Glomerular endothelial cell (primary cell): ENCODE measurements at places on chromosomes 16 and 17. TPM values are rescaled to one million over a fixed set of nuclear protein-coding genes. Genes with fewer than 3 reads are reported as not detected.

- DNase-seq = no peak
Measured at GRCh38 chr17:76397687-76398522, 13.5 kb downstream of the SPHK1 start.

- no peak for DNase-seq
Measured at GRCh38 chr16:51359141-51359955, 208.3 kb upstream of the SALL1 start.

- no peak for DNase-seq
Measured at GRCh38 chr16:21563676-21564075, 35.7 kb upstream of the METTL9 start.

DNA sequence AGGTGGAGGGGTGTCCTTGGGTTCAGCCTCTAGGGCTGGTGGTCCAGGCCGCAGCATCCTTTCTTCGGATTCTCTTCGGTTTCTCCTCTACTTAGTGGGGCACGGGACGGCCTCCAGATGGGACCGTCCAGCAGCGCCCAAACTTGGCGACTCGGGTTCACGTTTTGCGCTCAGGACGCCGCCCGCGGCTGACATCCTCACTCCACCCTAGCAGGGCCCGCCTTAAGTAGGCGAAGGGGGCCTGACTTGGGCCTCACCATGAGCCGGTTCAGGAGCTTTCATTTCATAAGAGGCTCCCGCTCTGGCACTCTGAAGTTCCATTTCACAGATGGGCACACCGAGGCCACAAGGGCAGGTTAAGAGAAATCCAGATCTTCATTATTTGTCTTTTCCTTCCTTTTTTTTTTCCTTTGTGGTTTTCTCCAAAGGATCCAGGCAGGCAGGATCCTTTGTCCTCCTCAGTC, 141.2 kb downstream of the SEC14L1 start:
- DNase-seq = no peak

DNA sequence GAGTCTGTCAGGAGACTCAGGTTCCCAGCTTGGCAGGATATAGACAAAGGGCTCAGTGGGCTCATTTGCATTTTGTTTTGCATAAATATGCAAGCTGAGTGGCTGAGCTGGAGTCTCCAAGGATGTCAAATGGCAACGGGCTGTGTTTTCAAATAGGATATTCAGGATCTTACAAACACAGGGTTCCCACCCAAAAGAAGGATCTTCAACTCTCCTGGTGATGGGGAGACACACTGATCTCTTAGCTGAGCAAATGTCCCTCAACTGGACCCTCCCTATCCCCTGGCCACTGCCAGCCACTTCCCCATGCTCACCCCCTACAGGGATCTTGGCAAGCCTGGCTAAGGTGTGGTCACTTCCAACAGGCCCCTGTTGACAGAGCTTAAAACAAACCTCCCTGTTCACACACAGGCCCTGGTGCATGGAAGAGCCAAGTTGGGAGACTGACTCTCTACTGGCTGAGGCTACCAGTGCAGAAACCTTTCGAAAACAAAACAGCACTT, 61.6 kb downstream of the SOX9 start:
- no peak for DNase-seq

DNA sequence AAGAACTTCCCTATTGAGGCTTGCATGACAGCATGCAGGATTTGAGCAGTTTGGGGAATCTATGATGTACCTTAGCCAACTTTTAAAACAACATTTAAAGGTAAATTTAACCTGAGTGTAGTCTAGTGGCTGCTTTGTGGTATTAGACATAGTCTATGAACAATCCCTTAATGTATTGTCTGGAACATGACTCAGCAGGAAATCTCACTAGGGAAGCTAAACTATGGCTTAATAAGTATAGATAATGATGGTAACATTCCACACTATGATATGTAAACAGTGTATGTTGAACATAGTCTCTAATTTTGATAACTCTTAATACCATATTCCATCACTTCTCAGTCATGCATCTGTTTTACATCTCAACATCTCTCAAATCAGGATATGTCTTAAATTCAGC, 52.1 kb upstream of the SLC12A3 start:
- no peak for DNase-seq

DNA sequence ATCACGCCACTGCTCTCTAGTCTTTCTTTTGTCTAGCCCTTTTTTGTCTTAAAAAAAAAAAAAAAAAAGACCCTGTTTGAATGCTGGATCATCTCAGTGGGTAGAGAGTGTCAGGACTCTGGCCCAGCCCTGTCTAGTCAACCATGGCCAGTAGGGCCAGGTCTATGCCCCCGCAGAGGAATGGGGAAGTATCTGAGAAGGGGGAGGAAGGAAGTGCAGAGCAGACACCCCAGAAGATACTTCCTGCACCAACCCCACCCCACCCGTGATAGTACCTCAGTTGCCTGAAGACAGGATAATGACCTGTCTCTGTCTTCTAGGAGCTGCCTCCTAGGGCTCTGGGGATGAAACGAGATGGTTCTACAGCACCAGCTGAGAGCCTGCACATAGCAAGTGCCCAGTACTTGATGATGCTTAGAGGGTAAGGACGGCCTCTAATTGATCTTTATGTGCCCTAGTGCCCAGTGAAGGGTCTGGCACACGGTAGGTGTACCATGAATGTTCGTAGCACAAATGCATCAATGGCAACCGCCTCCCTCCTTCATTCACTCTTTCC, 55.4 kb downstream of the ABAT start:
- DNase-seq = no peak

- DNase-seq = no peak
Measured at GRCh38 chr16:2184346-2184745, 12.1 kb downstream of the CASKIN1 start.

- DNase-seq = no peak
Measured at GRCh38 chr17:16910341-16910740, 61.6 kb downstream of the TNFRSF13B start.

GRCh38 chr17:77995146-77995852, 36.8 kb downstream of the TNRC6C start:
- no peak for DNase-seq

- no peak for DNase-seq
Measured at GRCh38 chr16:51143196-51143977, 7.7 kb downstream of the SALL1 start.

GRCh38 chr17:15930426-15930825, 14.5 kb upstream of the ADORA2B start:
- DNase-seq = no peak

DNA sequence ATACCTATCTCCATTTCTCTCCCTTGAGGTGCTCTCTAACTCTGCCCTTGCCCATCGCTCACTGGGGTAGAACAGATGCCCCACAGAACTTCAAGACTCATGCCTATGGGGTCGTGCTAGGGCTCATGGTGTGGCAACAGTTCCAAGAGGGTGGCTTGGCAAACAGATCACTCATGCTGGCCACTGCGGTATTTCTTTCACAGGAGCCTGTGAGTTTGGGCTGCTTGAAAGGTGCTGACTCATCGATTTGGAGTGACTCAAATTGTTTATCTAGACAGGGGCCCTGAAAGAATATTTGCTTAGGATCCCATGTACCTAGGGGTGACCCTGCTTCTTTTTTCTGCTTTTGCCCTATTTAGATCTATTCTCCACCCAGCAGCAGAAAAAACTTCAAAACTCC, 69.9 kb downstream of the IRX5 start:
- no peak for DNase-seq

DNA sequence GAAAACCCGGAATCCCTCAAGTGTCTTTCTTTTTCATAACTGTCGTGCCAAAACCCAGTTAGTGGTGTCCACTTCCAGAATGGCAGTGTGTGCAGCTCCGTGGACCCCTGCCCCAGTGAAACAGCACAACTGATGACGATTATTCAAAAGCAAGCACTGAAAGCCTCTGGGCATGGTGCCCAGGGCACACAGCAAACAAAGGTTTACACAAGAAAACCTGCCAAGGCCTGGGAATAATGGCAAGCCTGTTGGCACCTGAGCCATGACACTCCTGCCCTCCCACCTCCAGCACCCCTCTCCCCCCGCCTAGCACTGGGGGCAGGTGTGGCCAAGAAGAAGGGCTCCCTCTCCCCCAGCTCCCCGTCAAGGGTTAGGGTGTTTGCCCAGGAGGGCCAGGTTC, 2.8 kb downstream of the PKMYT1 start:
- DNase-seq = no peak

DNA sequence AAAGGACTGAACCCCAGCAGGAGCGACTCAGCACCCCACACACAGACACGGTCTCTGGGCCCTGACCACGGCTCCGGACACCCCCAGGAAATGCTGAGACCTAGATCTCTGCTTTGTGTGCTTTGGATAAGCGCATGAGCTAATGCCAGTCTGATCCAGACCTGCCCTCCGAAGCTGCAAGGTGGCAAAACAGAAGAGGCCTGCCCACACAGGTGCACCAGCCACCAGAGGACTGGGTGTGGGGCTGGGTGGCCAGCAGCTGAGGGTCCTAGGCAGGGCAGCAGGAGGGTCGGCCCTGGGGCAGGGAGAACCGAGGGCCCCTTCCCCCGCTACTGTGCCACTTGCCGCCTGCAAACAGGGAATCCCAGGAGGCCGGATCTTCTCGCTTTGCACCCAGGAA, 30.7 kb upstream of the EIF1 start:
- no peak for DNase-seq

DNA sequence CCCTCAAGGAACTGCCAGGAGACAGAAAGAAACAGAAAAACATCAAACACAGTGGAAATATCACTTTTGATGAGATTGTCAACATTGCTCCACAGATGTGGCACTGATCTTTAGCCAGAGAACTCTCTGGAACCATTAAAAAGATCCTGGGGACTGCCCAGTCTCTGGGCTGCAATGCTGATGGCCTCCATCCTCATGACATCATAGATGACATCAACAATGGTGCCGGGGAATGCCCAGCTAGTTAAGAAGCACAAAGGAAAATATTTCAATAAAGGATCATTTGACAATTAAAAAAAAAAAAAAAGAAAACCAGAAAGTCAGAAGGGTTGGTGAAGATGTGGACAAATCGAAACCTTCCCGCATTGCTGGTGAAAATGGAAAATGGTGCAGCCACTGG, 14.9 kb upstream of the CHMP6 start:
- no peak for DNase-seq

- DNase-seq = no peak
Measured at GRCh38 chr16:30068750-30069610, 3.4 kb downstream of the ALDOA start.

DNA sequence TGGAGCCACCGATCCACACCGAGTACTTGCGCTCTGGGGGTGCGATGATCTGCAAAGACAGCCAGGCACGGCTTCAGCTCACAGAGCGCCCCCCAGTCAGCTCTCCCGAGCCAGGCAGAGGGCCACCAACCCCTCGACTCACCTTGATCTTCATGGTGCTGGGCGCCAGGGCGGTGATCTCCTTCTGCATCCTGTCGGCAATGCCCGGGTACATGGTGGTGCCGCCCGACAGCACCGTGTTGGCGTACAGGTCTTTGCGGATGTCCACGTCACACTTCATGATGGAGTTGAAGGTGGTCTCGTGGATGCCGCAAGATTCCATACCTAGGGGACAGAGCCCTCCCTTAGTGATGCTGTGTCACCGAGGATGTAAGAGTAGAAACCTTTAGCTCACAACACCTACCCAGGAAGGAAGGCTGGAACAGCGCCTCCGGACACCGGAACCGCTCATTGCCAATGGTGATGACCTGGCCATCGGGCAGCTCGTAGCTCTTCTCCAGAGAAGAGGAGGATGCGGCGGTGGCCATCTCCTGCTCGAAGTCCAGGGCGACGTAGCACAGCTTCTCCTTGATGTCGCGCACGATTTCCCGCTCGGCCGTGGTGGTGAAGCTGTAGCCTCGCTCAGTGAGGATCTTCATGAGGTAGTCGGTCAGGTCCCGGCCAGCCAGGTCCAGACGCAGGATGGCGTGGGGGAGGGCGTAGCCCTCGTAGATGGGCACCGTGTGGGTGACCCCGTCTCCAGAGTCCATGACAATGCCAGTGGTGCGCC, 1.6 kb downstream of the ACTG1 start:
- no peak for DNase-seq

DNA sequence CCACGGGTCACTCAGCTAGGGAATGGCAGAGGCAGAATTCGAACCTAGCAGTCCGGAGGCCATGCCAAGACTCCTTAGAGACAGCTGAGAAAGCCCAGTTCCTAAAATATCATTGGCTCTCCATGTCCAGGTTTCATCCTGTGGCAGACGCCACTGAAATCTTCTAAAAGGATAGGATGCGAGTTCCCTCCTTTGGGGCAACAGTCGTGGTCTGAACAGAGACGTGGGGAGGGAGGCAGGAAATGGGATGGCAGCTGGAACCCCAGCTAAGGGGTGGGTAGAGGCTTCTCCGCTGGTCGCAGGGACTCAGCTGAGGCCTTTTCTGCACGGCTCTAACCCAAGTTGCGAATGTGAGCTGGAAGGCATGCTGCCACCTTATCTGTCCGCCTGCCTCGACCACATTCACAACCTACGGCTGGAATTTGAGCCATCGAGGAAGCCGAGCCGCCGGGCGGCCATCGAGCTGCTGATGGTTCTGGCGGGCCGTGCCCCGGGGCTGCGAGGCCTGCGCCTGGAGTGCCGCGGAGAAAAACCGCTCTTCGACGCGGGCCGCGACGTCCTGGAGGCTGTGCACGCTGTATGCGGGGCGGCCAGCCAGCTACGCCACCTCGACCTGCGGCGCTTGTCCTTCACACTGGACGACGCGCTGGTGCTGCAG, 1.9 kb upstream of the HSF4 start:
- DNase-seq = no peak

- no peak for DNase-seq
Measured at GRCh38 chr17:67570797-67571196, 146.9 kb upstream of the NOL11 start.

DNA sequence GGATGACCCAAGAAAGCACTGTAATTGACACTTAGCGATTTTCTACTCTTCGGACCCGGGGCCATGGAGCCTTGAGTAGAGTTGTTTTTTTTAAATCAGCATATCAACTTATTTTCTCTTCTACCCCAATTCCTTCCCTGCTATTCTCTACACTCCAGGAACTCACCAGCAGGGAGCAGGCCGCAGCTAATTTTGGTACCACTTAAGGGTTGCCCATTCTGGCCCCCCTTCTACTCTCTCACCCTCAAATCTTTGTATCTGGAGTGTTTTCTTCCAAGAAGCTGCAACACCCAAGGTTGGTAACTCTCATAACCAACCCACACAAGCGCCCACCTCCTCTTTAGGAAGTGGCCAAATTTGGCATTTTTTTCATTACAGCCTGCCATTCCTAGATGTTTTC, 5.5 kb upstream of the ERAL1 start:
- DNase-seq = no peak

- no peak for DNase-seq
Measured at GRCh38 chr16:48562475-48562874, 47.5 kb downstream of the N4BP1 start.

- no peak for DNase-seq
Measured at GRCh38 chr17:1260770-1261161, 9.5 kb upstream of the BHLHA9 start.

PHLPP2 gene
- 6.1 and 8.3 TPM in 2 replicates for total RNA-seq

KRTAP4-1 gene
- not detected in 2 replicates for total RNA-seq

HS3ST2 gene
- not detected in 2 replicates for total RNA-seq

HSD3B7 gene
- total RNA-seq = 7.8 and 12.7 TPM in 2 replicates

KRTAP4-9 gene
- total RNA-seq = not detected in 2 replicates

UBE2I gene
- 94.8 and 116 TPM in 2 replicates for total RNA-seq

WNT9B gene
- total RNA-seq = not detected in 2 replicates

PLEKHG4 gene
- total RNA-seq = 15.4 and 22.4 TPM in 2 replicates

ADGRG3 gene
- 0.12 and 0.53 TPM in 2 replicates for total RNA-seq

CHAD gene
- not detected in 2 replicates for total RNA-seq

CIAPIN1 gene
- total RNA-seq = 51.0 and 53.5 TPM in 2 replicates

KCNJ16 gene
- 0.64 and 9.5 TPM in 2 replicates for total RNA-seq
